ENCODE measurements at places on chromosomes 4 and X. TPM values are rescaled to one million over a fixed set of nuclear protein-coding genes. Genes with fewer than 3 reads are reported as not detected.

GRCh38 chrX:139642241-139642927, 65.6 kb downstream of the MCF2 start:
- DNase-seq, result no peak

GRCh38 chr4:151472711-151473110, 63.7 kb downstream of the FHIP1A start:
- no peak for DNase-seq

DNA sequence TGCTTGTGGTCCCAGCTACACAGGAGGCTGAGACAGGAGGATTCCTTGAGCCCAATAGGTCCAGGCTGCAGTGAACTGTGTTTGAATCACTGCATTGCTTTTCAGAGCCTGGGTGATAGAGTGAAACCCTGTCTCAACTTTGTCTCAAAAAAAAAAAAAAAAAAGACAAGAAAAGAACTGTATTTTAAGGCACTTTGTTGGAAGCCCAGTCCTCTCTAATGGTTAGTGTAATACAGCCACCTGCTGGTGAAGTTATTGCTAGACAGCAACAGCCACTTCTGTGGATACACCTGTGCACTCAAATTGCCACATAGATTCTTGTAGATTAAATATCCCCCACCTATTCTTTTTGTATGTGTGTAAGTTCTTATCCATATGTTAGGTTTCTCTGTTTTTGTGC, 10.1 kb upstream of the FGG start:
- DNase-seq, result peak; percentile 57

GRCh38 chr4:163815776-163816175, 321.3 kb downstream of the TMA16 start:
- no peak for DNase-seq

DNA sequence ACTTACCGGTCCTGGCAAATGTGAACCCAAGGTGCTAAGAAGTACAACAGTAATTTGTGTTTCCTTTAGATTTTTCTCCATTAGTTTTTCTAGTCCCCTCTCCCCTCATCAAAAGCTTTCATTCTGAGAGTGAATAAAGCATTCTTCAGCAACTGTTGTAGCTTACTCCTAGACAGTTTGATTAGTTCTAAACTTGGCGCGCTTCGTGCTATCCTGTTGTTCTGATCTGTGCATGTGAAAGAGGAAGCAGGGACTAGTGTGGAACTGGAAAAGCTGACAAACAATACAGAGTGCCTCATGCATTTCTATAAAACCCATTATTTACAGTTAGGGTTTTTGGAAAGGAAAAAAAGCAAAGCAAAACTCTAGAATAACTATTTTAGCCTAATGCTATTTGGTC, 556.9 kb upstream of the SLIT2 start:
- no peak for DNase-seq

DNA sequence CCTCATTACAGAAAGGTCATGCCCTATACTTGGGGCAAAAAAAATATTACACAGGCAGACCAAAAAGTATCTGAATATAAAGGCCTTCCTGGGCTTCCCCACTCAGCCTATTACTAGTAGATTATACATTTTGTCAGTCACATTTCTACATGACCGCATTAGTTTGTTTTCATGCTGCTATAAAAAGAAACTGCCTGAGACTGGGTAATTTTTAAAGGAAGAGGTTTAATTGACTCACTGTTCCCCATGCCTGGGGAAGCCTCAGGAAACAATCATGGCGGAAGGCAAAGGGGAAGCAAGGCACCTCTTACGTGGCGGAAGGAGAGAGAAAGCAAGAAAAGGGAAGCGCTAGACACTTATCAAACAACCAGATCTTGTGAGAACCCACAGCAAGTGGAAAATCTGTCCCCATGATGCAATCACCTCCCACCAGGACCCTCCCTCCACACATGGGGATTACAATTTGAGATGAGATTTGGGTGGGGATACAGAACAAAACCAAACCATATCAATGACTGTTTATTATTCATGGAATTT, 1312.0 kb downstream of the PCDH7 start:
- no peak for DNase-seq

GRCh38 chr4:107837317-107837716, 12.6 kb downstream of the SGMS2 start:
- no peak for DNase-seq

- no peak for DNase-seq
These were observed 26.2 kb downstream of the ARL9 start for GRCh38 chr4:56531823-56532222.

GRCh38 chr4:39237179-39237578, 54.9 kb downstream of the WDR19 start:
- DNase-seq, result no peak

DNA sequence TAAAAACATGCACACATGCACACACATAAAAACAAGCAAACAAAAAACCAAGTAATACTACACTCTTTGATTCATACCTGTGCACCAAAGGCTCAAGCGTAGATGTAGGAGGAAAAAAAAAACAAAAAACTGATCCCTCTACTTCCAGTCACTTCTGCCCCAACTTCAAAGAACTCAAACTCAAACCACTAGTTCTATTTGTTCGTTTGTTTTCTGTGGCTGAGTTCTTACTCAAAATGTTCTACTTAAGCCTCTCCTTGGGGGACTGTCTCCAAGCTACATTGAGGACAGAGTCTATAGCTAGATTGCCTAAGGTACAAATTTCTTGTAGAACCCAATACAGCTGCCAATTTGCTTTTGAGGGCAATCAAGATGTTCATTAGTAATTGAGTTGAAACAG, 171.0 kb upstream of the ATOH1 start:
- no peak for DNase-seq

DNA sequence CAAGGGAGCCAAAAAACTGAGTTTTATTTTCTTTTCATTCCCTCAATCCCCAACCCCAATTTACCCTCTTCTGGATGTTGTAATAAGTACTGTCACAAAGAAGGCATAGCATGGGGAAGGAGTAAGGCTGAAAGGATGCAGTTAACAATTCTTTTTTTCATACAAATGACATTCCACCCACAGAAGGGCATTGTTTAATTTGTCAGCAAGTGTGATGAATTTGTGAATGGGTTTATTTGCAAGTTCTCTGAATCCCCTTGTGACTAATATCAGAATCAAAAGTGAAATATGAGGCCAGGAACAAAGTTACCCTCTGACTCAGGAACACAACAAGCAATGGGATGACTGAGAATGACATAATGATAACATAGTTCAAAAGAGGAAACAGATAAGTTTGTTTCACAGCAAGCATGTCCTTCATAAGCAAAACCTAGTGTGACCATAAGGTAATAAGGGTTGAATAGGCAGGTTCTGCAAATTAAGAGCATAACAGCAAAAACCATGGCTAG, 2.1 kb downstream of the GEMIN8 start:
- no peak for DNase-seq

GRCh38 chr4:126223784-126224407, 909.1 kb downstream of the FAT4 start:
- no peak for DNase-seq

DNA sequence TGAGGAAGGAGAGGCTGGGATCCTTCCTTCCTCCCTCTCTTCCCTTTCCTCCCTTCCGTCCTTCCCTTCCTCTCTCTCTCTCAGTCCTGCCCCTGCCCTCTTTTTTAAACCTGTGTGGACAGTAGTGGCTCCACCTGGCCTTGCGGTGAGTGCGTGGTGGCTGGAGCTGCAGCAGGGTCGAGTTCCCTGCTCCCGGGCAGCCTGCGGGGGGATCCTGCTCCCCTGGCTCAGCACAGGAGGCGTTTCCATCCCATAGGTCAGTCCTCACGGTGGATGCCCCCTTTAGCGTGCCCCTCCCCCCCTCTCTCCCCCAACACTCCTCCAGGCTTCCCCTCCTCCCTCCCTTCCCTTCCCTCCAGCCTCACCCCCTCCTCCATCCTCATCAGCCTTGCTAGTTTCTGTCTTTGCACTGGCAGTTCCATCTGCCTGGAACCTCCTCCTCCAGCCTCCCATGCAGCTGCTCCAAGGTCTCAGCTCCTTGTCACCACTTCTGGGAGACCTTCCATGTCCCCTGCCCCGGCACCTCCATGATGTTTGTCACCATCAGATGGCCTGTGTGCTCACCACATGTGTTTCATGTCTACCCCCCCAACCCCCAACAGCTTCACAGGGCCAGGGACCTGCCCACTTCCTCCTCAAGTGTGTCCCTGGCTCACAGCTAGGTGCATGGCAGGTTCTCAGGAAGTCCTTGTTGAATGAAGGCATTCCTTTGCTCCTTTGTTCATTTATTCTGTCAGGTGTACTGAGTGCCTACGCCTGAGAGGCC, 68.4 kb downstream of the PSAPL1 start:
- no peak for DNase-seq

DNA sequence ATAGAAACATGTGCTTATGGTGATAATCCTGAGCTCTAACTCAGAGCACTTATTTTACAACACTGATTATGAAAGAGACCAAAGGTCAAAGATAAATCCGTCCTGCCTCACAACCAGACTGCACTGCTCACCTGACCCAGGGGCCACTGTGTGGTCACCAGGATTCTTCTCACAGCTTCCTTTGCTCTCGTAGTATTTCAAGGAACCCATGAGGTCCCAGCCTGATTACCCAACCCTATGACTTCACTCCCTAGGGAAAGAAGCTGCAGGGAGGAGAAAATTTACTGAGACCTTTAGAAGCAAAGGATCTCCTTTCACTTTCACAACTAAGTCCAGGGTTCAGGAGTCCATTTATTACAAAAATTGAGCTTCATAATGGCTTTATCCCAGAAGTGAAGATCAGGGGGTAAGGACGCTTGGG, 9.6 kb downstream of the SLC25A5 start:
- DNase-seq, result no peak

- DNase-seq, result no peak
These were observed 114.0 kb downstream of the EFNB1 start for GRCh38 chrX:68942840-68943239.

- no peak for DNase-seq
These were observed 65.7 kb downstream of the RBM47 start for GRCh38 chr4:40564004-40564403.

Gene CYP2U1
- total RNA-seq, result 3.8 TPM

Gene MGARP
- total RNA-seq, result 0.21 TPM

Gene DRD5
- not detected for total RNA-seq

Gene KLF8
- 12.8 TPM for total RNA-seq

Gene CDS1
- not detected for total RNA-seq
